ENCODE measurements at places on chromosomes 6 and 20. TPM values are rescaled to one million over a fixed set of nuclear protein-coding genes. Genes with fewer than 3 reads are reported as not detected.

LY6G6C gene
- total RNA-seq = not detected

HLA-DOB gene
- not detected for total RNA-seq

CCM2L gene
- 0.15 TPM for total RNA-seq

MAP7 gene
- 0.07 TPM for total RNA-seq

POPDC3 gene
- 0.20 TPM for total RNA-seq

MPIG6B gene
- not detected for total RNA-seq

NAPB gene
- total RNA-seq = 9.5 TPM

SPATA25 gene
- 7.6 TPM for total RNA-seq

FGD2 gene
- not detected for total RNA-seq

FARS2 gene
- total RNA-seq = 28.0 TPM

GPLD1 gene
- total RNA-seq = 7.6 TPM

HEY2 gene
- 0.04 TPM for total RNA-seq

DNA sequence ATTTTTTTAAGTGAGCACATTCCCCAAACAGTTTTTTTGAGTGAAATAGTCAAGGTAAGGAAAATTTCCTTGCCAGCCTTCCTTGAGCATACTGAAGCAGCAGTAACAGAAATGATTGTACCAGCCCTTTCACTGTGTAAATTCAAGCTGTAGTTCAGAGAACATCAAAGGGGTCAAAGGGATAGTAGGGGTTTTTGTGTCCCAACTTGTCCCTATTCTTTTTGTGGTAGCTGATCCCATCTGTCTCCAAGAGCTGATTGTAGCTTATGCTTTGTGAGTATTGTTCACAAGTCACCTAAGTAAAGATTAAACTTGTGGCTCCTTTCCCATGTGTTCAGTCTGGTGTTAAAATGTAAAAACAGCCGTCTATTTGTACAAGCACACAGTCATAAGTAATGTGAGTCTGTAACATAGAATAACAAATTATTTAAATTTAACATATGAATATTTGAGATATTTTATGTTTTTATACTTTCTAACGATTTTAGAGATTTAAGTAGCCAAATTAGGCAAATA is 185.0 kb downstream of the CENPW start:
- no peak for DNase-seq

- no peak for DNase-seq
Measured at GRCh38 chr6:134309227-134309626, 8.7 kb downstream of the SGK1 start.

- DNase-seq = no peak
Measured at GRCh38 chr6:164916087-164916486, 393.3 kb downstream of the C6orf118 start.

GRCh38 chr6:24865161-24865560 is 66.4 kb upstream of the ARMH2 start:
- DNase-seq = no peak

GRCh38 chr6:56349194-56349593 is 101.8 kb upstream of the COL21A1 start:
- DNase-seq = no peak

DNA sequence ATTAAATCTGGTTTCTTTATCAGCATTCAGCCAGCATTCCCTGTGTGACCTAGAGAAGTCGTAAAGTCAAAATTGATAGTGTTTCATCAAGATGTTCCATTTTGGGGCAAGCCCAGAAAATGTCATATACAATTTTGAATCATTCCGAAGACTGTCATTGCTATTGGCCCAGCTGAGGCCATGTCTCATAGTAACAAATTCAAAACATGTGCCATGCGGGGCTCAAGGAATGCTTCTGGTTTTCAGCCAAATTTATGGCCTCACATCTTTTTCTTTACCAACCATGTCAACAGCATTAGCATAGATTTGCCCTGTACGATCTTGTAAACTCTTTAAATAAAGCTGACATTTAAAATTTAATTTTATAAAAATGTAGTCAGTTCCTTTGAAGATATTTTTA is 314.7 kb downstream of the PAX1 start:
- DNase-seq = no peak

GRCh38 chr20:11158146-11158545 is 484.3 kb upstream of the JAG1 start:
- no peak for DNase-seq

GRCh38 chr6:36685926-36686667 is 7.6 kb downstream of the CDKN1A start:
- no peak for DNase-seq

GRCh38 chr20:44714701-44715498 is at the start of gene CCN5:
TSS of gene CCN5 (plus strand) at chr20:44715369. CDS start at chr20:44715391, 22 bp downstream.
- DNase-seq = peak; percentile 68

DNA sequence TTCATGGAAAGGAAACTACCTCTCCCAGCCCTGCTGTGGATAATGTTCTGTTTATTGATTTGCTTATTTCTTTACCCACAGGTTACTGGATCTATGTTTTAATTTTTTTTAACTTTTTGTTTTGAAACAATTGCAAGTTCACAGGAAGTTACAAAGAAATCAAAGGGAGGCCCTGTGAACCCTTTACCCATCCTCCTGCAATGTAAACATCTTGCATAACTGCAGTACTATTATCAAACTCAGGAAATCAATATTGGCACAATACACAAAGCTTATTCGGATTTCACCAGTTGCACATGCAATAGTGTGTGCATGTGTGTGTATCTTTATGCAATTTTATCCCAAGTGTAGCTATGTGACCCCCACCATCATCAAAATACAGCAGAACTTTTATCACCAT is 398.0 kb downstream of the BTBD3 start:
- no peak for DNase-seq

DNA sequence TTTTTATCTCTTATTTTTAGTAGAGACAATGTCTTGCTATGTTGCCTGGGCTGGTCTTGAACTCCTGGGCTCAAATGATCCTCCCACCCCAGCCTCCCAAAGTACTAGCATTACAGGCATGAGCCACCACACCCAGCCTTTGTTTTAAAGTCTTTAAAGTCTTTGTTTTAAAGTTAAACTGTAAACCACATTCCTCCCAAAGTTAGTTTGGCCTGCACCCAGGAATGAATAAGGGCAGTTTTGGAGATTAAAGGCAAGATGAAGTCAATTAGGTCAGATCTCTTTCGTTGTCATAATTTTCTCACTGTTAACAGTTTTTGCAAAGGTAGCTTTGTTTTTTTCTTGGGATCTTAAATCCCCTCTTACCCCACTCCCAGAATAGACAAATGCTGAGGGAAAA is 63.8 kb downstream of the UBR2 start:
- DNase-seq = no peak

DNA sequence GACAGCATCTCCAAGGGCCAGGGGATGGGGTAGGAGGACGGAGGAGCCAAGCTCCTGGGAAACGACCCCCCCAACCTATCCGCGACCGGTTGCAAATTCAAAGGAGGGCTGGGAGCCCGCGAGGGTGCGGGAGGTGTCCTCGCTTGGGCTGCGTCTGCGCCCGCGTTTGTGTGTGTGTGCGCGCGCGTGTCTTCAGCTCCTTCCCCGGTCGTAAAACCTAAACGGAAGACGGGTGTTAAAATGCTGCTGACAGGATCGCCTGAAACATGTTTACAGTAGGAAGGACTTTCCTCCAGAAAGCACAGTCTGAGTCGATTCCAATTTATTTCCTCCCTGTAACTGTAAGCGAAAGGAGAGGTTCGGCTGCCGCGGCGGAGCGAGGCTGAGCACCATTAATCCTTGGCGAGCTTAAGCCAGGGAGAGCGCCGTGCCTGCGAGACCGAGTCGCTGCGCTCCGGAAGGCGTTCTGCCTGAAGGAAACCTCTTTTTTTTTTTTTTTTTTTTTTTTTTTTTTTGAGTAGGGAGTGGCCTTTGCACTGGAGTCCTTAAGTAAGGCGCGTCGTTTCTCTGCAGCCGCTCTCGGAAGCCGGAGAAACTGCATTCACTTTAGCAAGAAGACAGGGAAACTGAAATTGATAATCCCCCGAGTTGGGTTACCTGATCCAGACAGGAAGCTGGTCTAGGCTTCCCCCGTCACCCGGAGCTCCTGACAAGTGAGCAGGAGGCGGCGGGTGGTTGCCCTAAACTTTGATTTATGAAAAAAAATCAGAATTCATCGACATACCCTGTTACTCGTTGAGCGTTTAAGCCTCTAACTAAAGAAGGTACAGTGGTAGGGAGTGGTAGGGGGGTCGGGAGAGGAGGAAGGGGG is 4.8 kb upstream of the SOX4 start:
- peak; percentile 12 for DNase-seq

- DNase-seq = no peak
Measured at GRCh38 chr6:153623496-153623895, 415.5 kb upstream of the OPRM1 start.

DNA sequence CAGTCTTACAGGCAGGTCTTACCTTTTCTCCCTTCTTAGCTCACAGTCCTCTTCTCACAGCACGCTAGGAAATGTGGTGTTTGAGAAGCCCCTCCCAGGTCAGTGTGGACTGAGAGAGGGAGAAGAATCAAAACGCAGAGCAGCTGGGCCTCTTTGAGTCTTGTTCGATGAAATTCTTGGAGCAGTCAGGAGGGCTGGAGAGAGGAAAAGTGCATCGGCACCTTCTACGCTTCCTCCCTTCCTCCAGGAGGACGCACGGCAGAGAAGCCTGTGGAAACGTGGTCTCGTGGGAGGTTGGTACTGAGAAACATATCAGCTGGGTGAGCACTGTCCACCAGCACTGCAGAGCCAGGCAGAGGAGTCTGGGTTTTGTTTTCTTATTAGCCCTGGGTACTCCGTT is 52.7 kb downstream of the TXLNB start:
- DNase-seq = no peak

DNA sequence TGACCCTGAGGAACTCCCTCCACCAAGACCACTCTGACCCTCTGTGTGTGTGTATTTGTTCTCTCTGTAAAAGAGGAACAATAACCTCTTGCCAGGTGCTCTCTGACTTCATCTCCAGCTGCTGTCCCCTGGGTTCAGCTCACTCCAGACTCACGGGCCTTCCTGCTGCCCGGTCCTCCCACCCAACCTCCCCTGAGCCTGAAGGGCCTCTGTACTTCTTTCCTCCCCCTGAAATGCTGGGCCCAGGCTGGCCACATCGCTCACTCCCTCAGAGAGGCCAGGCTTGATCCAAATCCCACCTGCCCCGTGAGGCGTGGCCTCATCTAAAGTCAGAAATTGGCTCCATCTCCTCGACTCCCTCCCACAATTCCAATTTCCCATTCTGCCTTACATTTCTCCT is 202.4 kb downstream of the PRKN start:
- no peak for DNase-seq

DNA sequence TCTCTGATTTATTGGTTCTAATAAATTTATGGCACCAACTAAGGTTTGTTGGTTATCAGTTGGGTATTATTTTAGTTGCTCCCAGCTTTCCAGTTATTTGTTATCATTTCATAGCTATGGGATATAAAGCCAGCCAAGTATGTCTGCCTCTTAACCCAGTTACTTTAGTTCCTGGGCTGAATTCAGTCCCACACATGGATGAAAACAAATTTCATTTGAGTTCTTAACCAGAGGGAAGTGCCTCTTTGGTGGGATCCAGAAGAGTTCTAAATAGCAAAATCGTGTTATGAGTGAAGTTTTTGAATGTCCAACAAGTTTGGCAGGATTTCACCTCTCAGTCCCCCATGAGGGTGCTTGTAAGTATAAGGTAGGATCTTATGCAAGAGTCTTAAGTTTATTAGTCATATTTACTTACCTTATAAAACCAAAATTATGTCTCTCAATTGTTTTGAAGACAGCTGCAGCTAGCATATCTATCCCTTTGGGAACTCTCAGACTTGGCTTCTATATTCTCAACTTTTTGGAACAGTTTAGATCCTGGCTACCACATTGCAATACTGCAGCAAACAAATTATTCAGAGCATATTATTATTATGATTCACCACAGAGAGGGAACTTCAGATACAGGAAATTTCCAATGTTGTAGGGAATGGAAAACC is 683.6 kb downstream of the BCKDHB start:
- no peak for DNase-seq

DNA sequence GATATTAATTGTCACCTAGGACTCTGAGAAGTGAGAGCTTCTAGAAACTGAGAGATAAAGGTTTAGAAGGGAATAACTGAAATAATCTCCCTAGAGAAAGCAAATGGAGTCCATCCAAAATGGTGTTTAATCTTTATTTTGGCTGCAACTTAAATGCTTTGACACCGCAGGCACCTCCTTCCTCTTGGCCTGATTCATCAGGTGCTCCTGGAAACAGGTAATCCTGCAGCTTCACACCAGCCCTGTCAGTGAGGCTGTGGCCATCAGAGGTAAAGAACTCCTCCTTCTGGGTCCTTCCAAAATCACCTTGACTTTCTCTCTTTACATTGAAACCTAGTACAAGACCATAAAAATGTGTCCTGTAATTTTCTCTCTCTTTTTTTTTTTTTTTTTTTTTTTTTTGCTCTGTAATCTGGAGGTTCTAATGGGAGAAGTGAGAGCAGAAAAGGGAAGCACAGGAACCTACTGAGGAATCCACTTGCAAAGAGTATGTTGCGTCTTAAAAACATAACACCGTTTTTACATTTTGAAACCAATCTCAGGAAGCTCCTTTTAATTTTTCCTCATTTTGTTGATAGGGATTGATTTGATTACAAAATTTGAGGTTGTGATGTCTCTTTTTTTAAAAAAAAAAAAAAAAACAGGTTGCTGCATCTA is 124.2 kb downstream of the LRRC1 start:
- DNase-seq = no peak

- no peak for DNase-seq
Measured at GRCh38 chr20:41165001-41165882, 27.9 kb downstream of the PLCG1 start.

- no peak for DNase-seq
Measured at GRCh38 chr6:100160930-100161329, 166.9 kb upstream of the MCHR2 start.

- no peak for DNase-seq
Measured at GRCh38 chr6:153758516-153758915, 280.5 kb upstream of the OPRM1 start.

DNA sequence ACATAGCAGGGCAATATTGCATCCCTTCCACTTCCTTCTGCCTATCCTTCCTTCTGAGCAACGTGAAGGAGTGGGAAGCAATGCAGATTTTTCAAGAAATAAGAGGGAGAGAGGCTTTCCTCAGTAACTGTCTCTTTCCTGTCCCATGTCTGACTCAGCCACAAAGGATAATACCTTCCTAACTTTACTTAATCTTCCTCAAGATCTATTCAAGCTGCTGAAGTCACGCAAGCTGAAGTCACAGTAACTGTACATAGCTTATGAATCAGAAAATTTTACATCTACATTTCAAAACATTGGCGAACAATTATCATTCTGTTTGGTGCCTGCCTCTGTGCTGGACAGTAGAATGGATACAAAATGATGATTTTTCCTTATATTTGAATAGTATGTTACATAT is 86.4 kb upstream of the POU3F2 start:
- no peak for DNase-seq

- peak; percentile 9 for DNase-seq
Measured at GRCh38 chr6:136886091-136886490, 36.0 kb upstream of the SLC35D3 start.

GRCh38 chr6:106510090-106510970 is 119.0 kb downstream of the RTN4IP1 start:
- peak; percentile 40 for DNase-seq

DNA sequence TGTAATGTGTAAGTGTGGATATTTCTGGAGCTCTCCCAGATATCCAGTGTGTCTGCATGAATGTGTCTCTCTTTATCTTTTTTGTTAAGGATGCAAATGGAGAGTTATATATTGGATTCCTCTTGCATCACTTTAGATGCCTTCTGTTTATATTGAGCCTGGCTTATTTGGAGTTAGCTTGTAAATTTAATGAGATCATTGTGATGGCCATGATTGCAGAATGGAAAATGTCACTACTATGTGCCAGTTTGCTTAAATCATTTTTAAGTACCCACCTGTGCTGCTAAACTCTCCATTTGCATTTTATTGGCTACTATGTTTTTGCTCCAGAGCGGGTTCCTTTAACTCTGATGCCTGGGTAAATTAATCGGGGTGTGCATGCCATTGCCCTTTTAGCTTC is 334.8 kb downstream of the UTRN start:
- no peak for DNase-seq

Measured in HepG2 (cell line).